Stimulated activated CD4-positive, alpha-beta T cell treated with anti-CD3 and anti-CD28 coated beads, Interleukin-4, amount 100 ng/mL, for 1 hour (primary cell): ENCODE measurements at places on chromosomes 4 and X.

GRCh38 chr4:121510341-121510874 is 129.6 kb upstream of the QRFPR start:
- DNase-seq: no peak

- no peak for DNase-seq
These were observed 260.6 kb upstream of the BOD1L1 start for GRCh38 chr4:13888112-13888511.

GRCh38 chrX:150036641-150037040 is 98.3 kb upstream of the EOLA2 start:
- no peak for DNase-seq

DNA sequence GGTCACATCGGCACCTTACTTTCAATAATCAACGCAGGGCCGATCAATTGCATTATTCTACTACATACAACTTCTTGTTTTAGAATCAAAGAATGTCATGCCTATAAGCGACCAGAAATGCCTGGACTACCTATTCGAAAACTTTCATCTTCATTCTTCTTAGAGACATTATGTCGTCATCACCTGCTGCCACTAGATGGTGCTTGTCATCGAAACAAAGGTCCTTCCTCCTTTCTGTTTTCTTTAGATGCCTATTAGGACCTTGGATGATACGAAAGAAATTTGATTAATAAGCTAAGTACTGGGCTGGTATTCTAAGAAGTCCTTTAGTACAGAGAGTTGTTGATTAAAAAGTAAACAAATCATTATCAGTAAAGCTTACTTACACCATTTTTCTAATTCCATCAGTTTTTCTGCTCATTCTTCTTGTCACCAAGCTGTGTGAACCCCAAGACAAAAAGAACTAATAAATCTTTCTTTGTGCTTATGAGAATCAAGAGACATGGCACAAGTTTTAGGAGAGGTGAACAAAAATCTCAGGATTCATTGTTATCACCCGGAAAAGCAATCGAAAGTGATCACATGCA is 154.5 kb upstream of the SLC4A4 start:
- DNase-seq: peak; percentile 13

- DNase-seq: no peak
These were observed at the start of gene KLB for GRCh38 chr4:39406763-39407583. Gene KLB, plus strand, starts transcription at chr4:39406930. Its CDS starts 20 bp downstream, at chr4:39406950.

- no peak for DNase-seq
These were observed 32.4 kb downstream of the KLHL8 start for GRCh38 chr4:87188048-87188447.

DNA sequence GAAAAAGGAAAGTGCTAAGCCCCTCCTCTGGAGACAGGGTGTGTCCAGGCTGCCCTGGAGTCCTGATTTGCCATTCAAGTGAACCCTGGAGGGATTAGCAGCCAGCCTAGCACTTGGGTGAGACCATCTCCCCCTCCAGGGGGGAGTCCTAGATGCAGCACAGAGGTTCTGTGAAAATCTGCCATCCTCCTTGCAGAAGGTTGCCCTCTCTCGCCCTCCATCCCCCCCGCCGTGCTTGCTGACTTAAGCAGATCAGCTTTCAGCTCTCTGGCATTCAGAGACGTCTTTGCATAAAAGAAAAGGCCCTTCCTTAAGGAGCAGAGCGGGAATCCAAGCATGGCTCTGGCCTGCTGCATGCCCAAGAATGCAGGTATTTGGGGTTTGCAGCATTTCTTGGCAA is 102.1 kb upstream of the SCML1 start:
- no peak for DNase-seq

- no peak for DNase-seq
These were observed 46.9 kb upstream of the SYTL5 start for GRCh38 chrX:37959212-37960021.

DNA sequence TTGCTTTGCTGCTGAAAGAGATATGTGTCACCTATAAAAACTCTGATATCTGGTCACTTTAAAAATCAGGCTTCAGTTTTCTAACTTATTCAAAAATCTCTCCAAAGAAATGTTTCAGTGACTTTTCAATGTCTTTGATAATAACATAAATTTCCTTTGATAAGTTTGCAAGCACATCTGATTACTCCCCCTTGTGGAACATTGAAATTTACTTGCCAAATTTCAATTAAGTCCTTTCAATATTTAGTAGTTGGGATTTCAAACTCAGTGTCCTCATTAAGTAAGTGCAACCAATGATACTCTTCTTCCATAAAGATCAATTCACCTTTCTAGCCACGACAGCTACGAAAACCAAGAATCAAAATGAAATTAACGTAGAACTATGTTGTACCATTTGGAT is 151.3 kb upstream of the FAM47C start:
- DNase-seq: no peak

DNA sequence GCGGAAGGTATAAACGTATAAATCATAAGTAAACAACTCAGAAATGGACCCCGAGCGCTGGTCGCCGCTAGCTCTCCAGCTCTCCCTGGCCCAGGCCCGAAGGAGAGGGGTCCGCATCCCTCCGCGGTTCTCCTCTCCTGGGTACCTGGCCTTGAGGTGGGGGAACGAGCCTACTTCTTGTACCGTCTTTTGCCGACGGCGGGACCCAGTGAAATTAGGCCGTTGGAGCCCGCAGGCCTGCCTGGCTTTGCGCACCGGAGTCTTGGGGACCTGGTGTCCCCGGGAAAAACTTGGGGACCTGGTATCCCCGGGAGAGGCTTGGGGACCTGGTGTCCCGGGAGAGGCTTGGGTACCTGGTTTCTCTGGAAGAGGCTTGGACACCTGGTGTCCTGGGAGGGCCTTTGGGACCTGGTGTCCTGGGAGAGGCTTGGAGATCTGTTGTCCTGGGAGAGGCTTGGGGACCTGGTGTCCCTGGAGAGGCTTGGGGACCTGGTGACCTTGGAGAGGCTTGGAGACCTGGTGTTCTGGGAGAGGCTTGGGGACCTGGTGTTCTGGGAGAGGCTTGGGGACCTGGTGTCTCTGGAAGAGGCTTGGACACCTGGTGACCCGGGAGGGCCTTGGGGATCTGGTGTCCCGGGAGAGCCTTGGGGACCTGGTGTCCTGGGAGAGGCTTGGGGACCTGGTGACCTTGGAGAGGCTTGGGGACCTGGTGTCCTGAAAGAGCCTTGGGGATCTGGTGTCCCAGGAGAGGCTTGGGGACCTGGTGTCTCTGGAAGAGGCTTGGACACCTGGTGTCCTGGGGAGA is 12.0 kb downstream of the SHOX start:
- DNase-seq: no peak

DNA sequence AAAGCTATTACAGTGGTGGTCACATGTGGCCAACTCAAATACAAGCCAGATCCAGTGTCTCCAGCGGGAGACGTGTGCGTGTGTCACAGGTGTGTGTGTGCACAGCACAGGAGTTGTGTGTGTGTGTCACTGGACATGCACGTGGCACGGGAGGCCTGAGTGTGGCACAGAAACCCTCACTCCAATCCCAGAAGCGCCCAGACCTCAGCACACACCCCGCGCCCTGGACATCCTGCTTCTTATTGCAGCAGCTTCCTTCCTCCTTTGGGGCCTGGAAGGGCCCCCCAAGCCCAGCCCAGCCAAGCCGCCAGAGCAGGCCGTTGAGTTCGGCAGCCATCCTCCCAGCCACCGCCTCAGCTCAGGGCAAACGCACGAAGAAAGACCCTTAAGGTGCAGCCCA is 37.9 kb downstream of the ACOX3 start:
- DNase-seq: no peak

DNA sequence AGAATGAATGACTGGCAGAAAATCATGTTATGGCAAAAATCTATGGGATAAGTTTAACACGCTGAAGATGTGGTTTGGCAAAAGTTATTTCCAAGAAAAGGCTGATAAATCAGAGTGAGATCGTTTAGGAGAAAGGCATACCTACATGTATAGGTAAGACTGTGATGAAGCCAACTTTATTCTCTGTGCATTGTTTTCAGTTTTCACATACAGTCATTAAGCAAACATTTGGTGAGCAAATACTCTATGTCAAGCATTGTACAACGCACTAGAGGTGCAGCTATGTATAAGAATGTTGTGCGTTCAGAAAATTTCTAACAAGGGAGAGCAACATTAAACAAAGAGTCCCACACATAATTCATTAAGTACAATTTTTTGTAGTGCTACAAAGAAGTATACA is 121.7 kb downstream of the TEX13A start:
- no peak for DNase-seq

DNA sequence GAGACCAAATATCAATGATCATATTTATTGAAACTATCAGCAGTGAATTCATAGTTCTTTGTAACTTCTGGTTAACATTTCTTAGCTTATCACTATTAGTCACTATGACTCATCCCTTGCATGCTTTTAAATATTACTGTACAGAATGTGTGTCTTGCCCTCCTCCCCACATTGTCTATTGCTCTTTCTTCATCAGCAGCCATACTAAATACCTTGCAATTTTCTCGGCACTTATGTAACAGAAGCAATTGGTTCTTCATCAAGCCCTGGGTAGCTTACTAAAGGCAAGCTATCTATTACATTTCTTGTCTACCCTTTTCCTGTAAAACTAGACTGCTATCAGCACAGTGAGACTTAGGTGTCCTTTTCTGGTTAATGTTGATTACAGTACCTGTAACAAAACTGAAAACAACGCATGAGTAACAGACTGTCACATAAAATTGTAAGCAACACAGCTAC is 8.2 kb downstream of the KLHL4 start:
- no peak for DNase-seq

- no peak for DNase-seq
These were observed 27.2 kb upstream of the SLC34A2 start for GRCh38 chr4:25628451-25628850.

DNA sequence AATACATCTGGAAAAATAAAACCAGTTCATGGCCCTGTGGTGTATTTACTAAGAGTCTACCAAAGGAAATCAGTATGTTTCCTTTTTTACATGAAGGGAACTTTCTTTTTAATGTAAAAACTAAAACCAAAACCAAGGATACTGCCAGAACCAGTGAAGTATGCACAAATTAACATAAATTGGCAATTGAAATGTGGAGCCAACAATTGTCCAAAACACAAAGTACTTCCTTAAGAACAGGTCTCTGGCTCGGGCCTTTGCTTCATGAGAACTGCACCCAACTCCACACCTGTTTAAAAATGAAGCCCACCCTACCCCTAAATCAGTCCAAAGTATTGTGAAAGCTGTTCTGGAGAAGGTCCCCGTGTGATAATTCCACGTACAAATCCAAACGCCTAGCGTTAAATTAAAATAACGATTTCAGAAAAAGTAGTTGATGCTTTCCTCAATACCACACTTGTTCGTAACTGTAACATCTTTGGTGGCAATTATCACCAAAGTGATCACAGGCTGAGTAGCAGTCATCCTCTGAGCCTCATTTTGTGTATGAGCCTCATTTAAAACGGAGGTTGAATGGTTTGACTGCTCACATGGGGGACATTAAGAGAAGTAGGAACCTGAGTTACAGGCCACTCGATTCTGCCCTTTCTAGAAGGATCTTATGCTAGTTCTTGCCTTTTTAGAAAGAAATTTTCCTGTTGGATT is 93.0 kb downstream of the GEMIN8 start:
- no peak for DNase-seq

GRCh38 chr4:76830964-76831703 is 66.8 kb downstream of the SOWAHB start:
- no peak for DNase-seq

DNA sequence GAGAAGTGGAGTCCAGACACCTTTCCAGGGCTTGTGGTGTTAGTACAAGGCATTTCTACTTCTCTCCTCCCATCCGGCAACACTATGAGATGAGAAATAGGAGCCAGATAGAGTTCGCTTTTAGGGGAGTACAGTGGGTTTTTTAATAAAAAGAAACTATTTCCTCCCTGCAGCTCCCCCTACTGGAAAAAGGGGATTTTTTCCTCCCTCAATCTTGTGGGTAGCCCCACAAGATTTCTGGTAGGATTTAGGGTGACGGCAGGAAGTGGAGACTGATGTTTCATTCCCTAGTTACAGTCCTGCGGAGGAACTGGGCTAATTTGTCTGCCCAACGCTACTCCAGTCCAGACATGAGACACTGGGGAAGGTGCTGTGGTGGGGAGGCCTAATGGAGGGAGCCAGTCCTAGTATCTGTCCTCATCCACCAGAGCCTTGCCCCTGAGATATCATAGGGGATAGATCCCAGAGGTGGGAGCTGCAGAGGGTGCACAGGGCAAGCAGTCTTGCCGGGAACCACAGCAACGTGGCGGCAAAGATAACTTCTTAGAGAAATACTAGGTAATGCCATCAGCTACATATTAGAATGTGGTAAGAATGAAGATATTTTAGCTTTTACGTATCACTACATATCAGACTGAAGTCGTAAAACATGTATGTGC is 45.5 kb upstream of the PRKG2 start:
- no peak for DNase-seq

DNA sequence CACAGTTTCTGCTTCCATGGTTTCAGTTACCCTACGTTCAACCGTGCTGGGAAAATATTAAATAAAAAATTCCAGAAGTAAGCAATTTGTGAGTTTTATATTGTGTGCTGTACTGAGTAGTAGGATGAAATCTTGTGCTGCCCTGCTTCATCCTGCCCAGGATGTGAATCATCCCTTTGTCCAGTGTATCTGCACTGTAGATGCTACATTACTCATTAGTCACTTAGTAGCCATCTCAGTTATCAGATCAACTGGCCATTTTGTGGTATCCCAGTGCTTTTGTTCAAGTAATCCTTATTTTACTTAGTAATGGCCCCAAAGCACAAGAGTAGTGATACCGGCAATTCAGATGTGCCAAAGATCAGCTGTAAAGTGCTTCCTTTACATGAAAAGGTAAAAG is 97.9 kb downstream of the COX18 start:
- no peak for DNase-seq

DNA sequence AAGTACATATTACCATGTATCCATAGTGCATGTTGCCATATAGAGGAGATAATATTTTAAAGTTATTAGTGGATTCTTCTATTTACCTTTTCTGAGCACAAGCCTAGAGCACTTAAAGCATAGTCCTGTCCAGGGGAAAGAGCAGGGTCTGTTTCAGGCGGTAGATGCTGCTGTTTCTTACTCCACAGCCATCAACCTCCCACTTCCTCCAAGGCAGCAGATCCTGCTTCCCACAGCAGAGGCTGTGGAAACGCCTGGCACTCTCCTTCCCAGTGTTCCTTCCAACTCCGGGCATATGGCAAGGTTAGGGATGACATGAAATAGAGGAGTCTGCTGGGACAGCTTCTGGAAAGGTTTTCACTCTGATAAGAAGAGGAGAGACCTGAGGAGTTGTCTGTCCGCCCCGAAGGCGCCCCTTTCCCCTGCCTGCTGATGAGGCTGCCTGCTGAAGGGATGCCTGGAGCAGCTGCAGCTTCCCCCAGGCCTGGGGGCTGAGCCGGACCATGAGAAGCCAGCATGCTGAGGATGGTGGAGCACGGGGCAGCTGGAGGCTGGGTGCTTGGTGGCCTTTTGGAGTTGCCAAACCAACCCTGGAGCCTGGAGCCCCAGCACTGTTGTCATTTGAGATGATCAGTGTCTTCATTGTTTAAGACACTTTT is 43.9 kb upstream of the SLC25A4 start:
- no peak for DNase-seq

GRCh38 chr4:87679449-87680169 is 29.5 kb downstream of the DMP1 start:
- DNase-seq: peak; percentile 21

DNA sequence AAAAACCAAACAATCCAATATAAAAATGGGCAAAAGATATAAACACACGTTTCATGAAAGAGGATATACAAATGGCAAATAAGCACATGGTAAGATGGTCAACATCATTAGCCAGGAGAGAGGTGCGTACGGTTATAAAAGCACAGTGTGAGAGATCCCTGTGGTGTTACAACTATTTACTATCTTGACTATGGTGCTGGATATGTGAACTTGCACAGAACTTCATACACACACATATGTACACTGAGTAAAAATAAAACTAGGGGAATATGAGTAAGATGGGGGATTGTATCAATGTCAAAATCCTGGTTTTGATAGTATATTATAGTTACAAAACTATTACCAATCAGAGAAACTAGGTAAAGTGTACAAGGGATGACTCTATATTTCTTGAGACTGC is 8.4 kb downstream of the FBXO8 start:
- DNase-seq: no peak
